Stimulated activated CD8-positive, alpha-beta memory T cell treated with anti-CD3 and anti-CD28 coated beads, Interleukin-4, amount 100 ng/mL, for 1 hour (primary cell): ENCODE measurements at places on chromosomes 7 and 10.

DNA sequence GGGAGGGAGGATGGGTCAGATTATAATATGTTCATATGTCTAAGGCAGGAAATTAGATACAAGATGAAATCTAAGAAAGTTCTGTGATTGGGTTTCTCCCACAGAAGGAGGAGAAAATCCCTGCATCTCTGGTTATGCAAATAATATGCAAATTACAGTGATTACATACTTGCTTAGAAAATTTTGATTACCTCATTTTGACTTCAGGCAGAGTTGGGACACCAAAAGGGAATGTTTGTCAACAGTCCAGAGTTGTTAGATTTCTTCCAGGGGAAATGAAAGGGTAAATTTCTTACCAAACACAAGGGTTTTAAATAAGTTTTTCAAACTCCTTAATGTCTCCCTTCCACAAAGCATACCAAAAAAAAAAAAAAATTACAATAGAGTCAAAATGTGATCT lies 101.4 kb upstream of the STEAP1B start:
- no peak for DNase-seq

GRCh38 chr7:25821225-25821624 lies 330.8 kb upstream of the NFE2L3 start:
- no peak for DNase-seq

DNA sequence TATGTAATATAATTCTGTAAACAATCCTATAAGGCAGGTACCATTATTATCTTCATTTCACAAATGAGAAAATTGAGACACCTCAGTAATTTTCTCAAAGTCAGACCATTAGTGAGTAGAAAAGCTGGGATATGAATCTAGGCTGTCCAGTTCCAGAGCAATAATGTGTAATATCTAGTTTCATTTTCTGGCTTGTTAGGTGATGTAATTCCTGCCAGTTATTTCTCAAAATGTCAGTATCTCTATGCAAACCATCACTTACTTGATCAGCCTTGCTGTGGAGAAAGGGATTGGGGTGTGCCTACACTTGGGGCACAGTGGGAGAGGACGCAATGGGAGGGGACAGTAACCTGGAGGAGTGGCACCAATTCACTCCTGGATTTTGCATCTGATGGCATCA lies 157.5 kb downstream of the LYZL1 start:
- no peak for DNase-seq

DNA sequence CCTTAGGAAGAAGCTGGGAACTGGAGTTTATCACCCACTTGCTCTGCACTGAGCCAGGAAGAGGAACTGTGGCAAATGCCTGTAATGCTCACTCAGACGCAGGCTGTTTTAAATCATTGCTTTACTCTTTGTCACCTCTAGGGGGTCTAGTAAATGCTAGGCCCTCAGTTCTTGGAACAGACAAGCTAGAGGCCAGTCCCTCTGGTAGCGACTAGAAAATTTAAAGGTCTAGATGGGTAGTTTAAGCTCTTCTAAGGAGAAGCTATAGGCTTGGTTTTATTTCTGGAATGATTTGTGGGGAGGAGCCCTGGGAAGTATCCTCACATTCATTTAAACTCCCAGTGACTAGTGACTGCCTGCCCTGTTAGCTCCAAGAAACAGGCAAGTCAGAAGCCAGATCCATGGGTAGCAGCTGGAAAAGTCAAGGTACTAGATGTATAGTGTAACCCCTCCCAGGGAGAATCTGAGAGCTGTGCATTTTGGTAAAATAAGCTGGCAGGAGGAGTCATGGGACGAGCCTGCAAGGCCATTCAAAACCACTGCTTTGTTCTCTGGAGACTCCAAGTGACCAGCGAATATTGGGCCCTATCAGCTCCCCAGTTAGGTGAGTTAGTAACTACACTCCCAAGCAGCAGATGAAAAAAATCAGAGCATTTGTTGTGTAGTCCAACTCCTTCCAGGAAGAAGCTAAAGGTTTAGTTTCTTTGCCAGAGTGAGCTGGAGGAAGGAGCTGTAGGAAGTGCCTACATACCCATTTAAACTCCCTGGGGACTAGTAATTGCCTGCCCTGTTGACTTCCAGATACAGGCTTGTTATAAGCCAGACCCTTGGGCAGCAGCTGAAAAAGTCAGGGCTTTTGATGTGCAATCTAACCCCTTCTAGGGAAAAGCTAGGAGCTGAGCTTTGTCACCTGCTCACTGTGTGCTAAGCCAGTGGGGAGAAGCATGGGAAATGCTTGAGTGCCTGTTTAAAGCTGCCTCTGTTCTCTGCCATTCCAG lies 68.9 kb downstream of the DYNC1I1 start:
- DNase-seq: no peak
